ENCODE measurements at places on chromosomes 4 and X. TPM values are rescaled to one million over a fixed set of nuclear protein-coding genes. Genes with fewer than 3 reads are reported as not detected.

PDE5A gene
- 7.6 TPM for total RNA-seq

CFAP99 gene
- total RNA-seq: not detected

GLRA2 gene
- not detected for total RNA-seq

POU3F4 gene
- not detected for total RNA-seq

NAT8L gene
- 12.5 TPM for total RNA-seq

GAR1 gene
- 9.6 TPM for total RNA-seq

MAGED1 gene
- total RNA-seq: 104 TPM

JADE1 gene
- total RNA-seq: 32.3 TPM

GDPD2 gene
- not detected for total RNA-seq

SERTM2 gene
- not detected for total RNA-seq

RAB40AL gene
- 0.35 TPM for total RNA-seq

GAGE13 gene
- not detected for total RNA-seq

VSIG1 gene
- total RNA-seq: not detected

TCEAL4 gene
- 70.5 TPM for total RNA-seq

DCAF4L1 gene
- 0.15 TPM for total RNA-seq

FAM133A gene
- total RNA-seq: 0.06 TPM

AMELX gene
- total RNA-seq: not detected

DAPP1 gene
- total RNA-seq: 0.89 TPM

TCEAL8 gene
- total RNA-seq: 46.1 TPM

MGARP gene
- 1.2 TPM for total RNA-seq

CXXC4 gene
- total RNA-seq: 4.2 TPM

Measured in left cardiac atrium (tissue), 4 donors.